Left renal cortex interstitium (tissue), 4 donors: ENCODE measurements at places on chromosomes 6 and 20. TPM values are rescaled to one million over a fixed set of nuclear protein-coding genes. Genes with fewer than 3 reads are reported as not detected.

The AMD1 gene
- polyA plus RNA-seq = 79.5 TPM

The VARS1 gene
- polyA plus RNA-seq = 51.9 TPM

The CAPN11 gene
- 0.38 TPM for polyA plus RNA-seq

The SPATA25 gene
- 6.9 TPM for polyA plus RNA-seq

The HEY2 gene
- polyA plus RNA-seq = 7.1 TPM

The TREML1 gene
- 0.49 TPM for polyA plus RNA-seq

DNA sequence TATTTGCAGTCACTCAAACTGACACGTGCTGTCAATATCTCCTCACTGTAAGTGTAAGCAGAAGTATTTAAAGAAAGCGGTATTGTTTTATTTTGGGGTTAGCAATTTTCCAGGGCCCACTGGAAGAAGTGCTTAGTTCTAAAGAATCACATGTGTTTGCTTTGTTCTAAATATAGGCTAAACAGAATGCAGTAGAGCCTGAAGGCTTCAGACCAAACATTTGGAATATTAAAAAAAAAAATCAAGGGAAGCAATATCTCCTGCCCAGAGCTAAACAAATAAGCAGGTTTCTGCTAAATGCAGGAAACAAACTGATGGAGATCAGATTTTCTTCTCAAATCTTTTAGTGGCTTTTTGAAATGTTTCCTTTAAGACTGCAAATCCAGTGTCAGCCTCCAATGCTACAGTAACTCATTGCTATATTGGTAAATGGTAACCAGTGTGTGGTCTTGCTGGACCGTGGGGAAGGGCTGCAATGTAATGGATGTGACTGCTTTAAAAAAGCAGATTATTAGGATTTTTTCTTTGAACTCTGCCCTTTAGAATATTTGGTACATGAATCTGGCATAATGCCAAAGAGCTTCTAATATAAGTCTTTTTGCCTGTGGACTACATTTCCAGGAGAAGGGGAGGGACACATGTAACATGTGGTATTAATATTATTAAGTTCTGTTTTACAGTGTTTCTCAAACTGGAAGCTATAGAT is 317.1 kb upstream of the FERMT1 start:
- DNase-seq = no peak

DNA sequence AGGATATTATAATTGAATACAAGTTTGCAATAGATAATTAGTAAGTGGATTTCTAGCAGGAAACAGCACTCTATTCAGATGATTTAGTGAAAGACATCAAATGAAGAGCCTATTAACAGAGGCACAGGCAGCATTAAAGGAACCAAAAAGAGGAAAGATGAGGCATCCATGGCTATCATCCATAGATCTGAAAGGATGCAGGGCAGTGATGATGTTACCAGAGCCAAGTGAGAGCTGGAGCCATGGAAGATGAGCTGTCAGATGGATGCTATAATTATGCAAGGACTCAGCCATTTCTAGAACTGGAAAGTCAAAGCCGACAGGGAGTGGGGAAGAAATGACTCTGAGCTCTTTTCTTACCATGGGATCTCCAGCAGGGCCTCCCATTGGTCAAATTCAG is 66.8 kb upstream of the ANKEF1 start:
- no peak for DNase-seq

GRCh38 chr6:20432692-20433091 is 31.0 kb downstream of the E2F3 start:
- no peak for DNase-seq

GRCh38 chr20:47773371-47773786 is 11.9 kb downstream of the SULF2 start:
- no peak for DNase-seq
